Retina (tissue), 1 donor: ENCODE measurements at places on chromosomes 7 and 10.

- no peak for DNase-seq
These were observed 51.4 kb downstream of the PLPP4 start for GRCh38 chr10:120508393-120508792.

GRCh38 chr10:48445932-48446331 is 139.5 kb downstream of the MAPK8 start:
- DNase-seq = peak; percentile 1

GRCh38 chr10:81116990-81117389 is 579.3 kb downstream of the SH2D4B start:
- no peak for DNase-seq

- DNase-seq = no peak
These were observed 112.7 kb upstream of the JCAD start for GRCh38 chr10:30172091-30172490.

GRCh38 chr10:11083051-11083450 is 65.4 kb downstream of the CELF2 start:
- no peak for DNase-seq

DNA sequence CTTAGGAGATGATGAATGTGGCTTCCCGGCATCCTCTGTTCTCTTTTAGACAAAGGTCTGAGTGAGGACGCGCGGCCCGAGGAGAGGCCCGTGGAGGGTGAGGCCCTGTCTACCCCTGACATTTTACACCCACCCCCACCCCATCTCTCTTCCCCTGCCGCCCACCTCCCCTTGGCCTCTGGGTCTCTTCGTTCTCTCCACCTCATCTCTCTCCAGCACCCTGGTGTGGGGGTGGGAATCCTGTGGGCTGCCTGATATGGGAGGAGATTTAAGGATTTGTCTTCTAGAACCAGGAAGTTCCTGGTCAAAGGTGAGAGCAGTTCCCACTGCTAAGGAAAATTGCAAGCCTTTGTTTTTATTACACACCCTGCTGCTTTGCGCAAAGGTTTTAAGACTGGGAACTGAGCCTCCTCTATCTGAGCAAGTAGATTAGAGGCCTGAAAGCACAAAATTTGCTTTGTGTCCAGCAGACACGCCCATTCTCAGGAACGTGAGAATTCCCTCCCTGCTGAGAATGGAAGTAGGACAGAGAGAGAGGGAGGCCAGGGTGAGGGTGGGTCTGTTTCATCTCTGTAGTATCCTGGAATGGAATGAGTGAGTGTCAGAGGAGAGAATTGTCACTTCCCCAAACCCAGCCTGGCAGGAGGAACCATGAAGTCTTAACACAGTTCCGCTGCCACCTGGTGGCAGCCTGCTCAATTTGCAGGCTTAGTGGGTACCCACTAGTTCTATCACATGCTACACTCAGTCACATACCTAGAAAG is 91.2 kb downstream of the GTF2IRD1 start:
- no peak for DNase-seq

- no peak for DNase-seq
These were observed 570.9 kb upstream of the FOXK1 start for GRCh38 chr7:4111166-4111565.

- DNase-seq = peak; percentile 94
These were observed 1.2 kb downstream of the COL26A1 start for GRCh38 chr7:101363734-101364374.

- DNase-seq = no peak
These were observed 270.8 kb downstream of the ELFN1 start for GRCh38 chr7:1940863-1941262.

DNA sequence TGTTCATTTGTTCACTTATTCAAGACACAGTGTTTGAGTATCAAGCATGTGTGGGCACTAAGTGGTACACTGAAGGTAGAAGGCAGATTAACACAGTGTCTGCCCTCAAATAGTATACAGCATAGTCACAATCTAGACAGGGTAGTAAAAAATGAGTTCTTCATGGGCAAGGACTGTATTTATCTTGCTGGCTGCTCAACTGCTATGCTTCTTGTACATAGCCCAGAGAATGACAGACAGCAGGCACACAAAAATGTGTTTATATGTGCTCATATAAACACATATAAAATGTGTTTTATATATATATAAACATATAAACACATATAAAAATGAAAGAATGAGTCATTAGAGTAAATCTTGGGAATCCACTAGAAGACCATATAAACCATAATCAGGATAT is 43.1 kb downstream of the TFEC start:
- no peak for DNase-seq

DNA sequence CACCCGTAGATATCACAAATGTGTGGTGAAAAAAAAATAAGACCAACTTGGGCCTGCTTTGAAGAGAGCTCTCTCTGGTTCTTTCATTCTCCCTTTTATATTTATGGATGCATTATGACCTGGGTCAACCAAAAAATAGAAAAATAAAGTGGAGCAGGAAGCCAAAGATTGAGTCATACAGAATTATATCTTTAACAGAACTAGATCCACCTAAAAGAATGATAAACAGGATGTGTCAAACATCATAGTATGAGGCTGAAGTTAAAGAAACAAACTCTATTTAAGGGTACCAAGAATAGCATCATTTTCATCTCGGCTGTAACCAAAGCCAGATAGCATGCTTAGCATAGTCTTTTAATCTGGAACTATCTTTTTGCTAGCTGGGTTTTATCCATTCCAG is 28.8 kb upstream of the NMT2 start:
- no peak for DNase-seq

GRCh38 chr10:123009105-123009820 is 457 bp downstream of the ACADSB start:
- DNase-seq = no peak

- no peak for DNase-seq
These were observed 634.2 kb upstream of the AUTS2 start for GRCh38 chr7:68964060-68964459.

DNA sequence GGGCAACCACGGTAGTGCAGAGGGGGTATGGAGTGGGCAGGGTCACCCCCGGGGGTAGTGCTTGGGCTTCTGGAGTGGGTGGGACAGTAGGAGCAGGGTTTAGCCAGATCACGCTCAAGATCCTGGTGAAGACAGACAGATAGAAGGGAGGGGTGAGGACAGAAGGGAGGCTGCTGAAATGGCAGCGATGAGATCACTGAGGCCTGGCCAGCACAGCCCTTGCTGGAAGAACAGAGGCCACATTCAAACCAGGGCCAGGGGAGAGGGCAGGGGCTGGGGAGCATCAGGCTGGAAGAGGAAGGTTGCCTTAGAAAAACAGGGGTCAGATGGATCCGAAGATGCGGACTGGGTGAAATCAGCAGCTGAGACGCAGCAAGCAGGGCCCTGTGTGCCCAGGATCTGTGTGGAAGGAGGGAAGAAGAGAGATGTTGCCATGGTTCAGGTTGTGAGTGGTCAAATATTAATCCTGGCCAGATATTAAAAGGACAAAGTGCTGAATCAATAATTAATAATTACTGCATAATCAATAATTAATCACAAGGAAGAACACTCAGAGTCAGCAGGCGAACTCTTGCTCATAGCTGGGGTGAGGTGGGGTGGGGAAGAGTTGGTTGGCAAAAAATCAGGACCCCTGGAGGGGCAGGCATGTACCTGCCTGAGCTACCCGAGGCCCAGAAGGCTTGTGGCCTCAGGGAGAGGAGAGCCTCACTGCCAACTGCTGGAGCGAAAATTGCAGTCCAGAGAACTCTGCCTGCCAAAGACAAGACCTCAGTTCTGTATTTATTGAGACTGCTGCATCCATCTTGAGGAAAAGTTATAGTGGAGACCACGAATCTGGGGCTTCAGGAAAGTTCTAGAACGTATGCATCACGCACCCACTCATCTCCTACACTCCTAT is 105.7 kb downstream of the GRB10 start:
- DNase-seq = peak; percentile 40

DNA sequence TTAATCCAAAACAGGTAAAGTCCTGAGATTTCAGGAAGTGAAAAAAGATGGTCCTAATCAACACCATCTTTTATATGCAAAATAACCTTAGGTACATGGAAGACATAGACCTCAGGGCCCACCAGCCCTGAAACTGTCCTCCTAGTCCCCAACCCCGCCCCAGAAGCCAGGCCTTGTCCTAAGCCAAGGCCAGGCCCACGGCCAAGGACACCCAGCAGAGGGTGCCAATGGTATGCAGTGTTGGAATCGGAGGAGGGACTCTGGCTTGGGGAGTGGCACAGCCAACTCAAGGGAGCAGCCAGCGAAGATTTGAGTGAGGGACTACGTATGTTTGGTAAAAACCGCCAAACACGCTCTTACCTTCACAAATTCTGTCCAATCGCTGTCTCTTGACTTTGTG is 96.7 kb downstream of the ZRANB1 start:
- no peak for DNase-seq

GRCh38 chr10:123272171-123272570 is 118.0 kb downstream of the BUB3 start:
- DNase-seq = no peak

DNA sequence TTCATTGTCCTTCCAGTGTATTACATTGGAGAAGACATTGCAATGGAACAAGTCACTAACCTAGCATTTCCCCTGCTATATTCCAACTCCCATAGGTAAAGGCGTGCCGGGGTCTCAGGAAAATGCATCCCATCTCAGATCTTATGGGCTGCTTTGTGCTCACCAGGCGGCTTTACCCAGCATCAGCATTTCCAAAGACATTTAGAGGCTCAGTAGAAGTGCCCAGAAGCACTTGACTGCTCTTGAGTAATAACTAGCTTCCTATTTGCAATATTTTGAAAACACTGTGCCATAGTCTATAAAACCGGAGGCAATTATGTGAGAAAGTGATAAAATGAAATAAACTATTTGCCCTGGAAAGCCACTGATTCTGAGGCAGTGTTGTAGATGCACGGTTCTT is 415.0 kb upstream of the NPVF start:
- no peak for DNase-seq

- no peak for DNase-seq
These were observed 96.4 kb downstream of the PRKG1 start for GRCh38 chr10:51170518-51171245.

- no peak for DNase-seq
These were observed 33.0 kb downstream of the BAMBI start for GRCh38 chr10:28710202-28710886.

- DNase-seq = peak; percentile 39
These were observed 23.6 kb upstream of the ADCYAP1R1 start for GRCh38 chr7:31028417-31028992.

DNA sequence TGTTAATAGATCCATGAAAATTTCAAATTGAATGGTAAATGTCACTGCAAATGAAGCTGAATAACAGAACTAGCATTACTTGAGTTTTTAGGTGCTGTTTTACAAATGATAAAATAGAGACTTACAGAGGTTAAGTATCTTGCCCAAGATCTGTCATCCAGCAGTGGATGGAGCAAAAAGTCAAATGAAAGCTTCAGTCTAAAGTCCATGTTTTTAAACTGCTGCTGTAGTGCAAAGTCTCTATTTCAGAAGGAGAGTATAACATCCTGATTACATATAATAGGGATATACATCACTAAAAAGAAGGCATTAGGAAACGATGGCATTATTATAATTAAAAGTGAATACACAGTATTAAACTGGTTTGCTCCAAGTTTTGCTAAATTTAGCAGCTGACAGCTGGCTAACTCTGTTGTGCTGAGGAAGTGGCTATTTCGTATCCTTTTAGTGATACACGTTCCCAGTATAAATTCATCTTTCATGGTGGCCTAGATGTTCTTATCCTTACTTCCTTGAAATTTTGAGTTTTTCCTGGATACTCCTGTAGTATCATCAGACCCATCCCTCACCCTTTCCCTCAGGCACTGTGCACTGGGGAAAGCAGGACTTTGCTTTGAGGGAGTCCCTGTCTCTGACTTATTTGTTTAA is 603.2 kb downstream of the MAGI2 start:
- no peak for DNase-seq

GRCh38 chr7:112421666-112422486 is 28.4 kb upstream of the IFRD1 start:
- DNase-seq = no peak

- DNase-seq = no peak
These were observed 193.7 kb upstream of the CSTF2T start for GRCh38 chr10:51892965-51893658.

GRCh38 chr7:77745746-77746145 is 49.5 kb downstream of the RSBN1L start:
- DNase-seq = no peak

DNA sequence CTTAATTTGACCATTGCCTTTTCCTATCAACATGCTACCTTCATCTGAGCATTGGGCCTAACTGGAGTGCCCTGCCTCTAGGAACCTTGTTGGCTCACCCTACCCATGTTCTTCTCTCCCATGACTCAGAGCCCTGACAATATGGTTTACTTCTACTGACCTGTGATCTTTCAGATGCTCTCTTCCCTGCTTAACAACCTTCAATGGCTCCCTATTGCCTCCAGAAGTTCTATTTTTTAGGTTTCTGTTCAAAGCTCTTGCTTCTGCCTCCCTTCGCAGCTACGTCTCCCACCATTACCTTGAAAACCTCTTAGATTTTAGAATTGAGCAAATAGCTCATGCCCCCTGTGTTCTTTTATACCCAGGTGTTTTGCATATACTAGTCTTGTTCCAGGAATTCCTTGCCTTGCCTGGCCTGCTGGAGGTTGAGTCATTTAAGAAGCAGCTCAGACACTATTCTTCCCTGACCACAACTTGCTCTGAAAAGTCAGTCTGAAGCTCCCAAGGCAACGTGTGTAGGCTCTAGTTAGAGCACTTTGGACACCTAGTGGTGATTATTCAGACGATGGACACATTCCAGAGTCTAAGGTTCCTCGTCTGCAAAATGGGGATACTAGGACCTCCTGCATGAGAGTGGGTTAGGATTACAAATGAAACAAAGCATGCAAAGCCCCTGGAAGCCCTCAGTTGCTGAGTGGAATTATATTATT is 64.4 kb upstream of the EMX2 start:
- no peak for DNase-seq

GRCh38 chr10:66209025-66209424 is 716.8 kb upstream of the LRRTM3 start:
- DNase-seq = no peak

DNA sequence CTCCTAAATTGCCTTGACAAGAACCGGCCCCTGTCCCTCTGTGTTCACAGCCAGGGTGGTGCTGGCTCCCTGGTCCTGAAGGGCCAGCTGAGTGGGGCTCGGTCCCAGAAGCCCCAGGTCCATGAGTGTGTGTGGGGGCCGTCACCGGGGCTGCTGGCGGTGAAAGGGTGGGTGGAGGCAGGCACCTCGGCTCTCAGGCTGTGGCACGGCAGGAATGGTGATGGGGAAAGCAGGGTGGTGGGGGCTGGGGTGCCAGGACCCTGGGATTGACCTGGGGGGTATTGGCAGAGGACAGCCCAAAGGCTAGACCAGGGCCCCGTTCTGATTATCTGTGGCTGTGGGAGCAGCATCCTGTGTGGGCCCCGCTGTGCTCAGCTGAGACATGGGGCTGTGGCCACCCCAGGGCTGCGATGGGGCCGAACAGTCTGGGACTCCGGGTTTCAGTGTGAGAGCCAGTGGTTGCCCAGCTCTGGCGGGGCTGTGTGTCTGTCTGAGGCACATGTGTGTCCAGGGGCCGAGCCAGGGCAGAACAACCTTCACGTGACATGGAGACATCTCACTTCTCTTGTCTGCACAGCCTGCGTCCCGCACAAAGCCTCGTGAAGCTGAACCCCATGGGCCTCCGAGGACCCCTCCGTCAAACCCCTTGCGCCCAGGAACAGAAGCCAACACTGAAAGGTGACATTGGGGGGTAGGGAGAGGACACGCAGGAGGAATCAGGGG is 144.2 kb downstream of the ELFN1 start:
- DNase-seq = peak; percentile 14
